ENCODE measurements at places on chromosomes 6 and 20. TPM values are rescaled to one million over a fixed set of nuclear protein-coding genes. Genes with fewer than 3 reads are reported as not detected.

DNA sequence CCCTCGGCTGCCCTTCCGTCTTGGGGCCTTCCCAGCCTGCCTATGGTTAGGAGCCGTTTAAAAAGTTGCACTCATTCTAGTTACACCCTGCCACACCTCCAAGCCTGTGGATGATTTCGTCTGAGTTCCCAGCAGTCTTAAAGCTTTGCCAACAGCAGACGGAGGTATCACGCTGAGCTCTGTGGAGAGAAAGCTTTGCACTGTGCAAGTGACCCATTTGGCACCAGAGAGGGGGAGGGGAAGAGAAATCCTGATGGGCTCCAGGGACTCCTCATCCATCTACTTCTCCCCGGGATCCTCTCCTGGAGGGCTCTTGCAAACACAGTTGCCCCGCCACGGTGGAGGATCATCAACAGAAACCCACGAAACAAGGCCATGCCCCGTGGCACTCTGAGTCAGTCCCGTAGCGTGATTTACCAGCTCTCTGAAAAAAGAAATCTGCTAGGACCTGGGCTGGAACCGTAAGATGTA is 98.8 kb upstream of the CITED2 start:
- no peak overlapping the region for H3K4me3 ChIP-seq
- no peak for DNase-seq
- no peaks in the 10 kb centered on the region for H3K27me3 ChIP-seq

GRCh38 chr20:59084041-59084850 is 41.7 kb upstream of the PRELID3B start:
- no peak overlapping the region for H3K27ac ChIP-seq
- H3K4me3 ChIP-seq: no peak overlapping the region
- no peaks in the 10 kb centered on the region for H3K36me3 ChIP-seq
- peaks cover 4% of the 10 kb centered on the region for H3K27me3 ChIP-seq

GRCh38 chr6:138535728-138536455 is 36.6 kb upstream of the NHSL1 start:
- no peaks in the 10 kb centered on the region for H3K27me3 ChIP-seq
- H3K4me1 ChIP-seq: peaks cover 79% of the 10 kb centered on the region
- no peaks in the 10 kb centered on the region for H3K36me3 ChIP-seq
- no peak overlapping the region for H3K4me3 ChIP-seq
- DNase-seq: no peak

GRCh38 chr6:163780994-163781393 is 366.5 kb downstream of the QKI start:
- no peak overlapping the region for H3K4me3 ChIP-seq
- peaks cover 46% of the 10 kb centered on the region for H3K4me1 ChIP-seq
- H3K27me3 ChIP-seq: no peaks in the 10 kb centered on the region
- peak overlapping the region; percentile 81 for H3K27ac ChIP-seq
- DNase-seq: peak; percentile 74
- H3K36me3 ChIP-seq: no peaks in the 10 kb centered on the region

GRCh38 chr6:155261111-155261900 is 2.5 kb upstream of the CLDN20 start:
- peaks cover 38% of the 10 kb centered on the region for H3K36me3 ChIP-seq
- no peak overlapping the region for H3K4me3 ChIP-seq
- H3K27me3 ChIP-seq: no peaks in the 10 kb centered on the region

DNA sequence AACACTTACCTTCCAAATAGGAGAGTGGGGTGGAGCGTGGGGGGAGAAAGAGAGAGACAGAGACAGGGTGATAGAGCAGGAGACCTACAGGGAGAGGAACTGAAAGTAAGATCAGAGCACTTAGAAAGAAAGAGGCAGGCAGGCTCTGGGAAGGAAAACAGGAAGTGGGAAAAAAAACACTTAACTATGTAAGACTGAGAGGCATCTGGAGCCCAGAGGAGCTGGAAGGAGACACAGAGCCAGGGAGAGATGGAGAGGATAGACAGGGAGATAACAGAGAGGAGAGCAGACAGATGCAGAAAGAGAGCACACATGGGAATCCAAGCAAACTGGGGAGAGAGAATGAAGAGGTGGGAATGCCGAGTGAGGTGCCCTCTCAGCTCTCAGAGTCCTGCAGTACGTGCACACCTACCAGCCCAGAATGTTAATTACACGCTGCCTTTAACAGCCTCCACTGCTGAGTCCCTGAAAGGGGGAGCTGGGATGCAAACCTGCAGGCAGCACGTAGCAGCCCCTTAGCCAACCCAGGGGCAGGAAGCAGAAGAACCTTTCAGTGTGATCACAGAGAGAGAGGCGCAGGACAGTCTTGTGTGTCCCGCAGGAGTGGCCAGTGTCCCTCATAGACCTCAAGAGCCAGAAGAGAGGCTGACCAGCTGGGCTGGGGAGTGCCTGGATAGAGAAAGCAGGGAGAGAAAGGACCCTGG is 132.7 kb upstream of the LRFN2 start:
- no peak for DNase-seq
- peaks cover 2% of the 10 kb centered on the region for H3K27me3 ChIP-seq
- peaks cover 15% of the 10 kb centered on the region for H3K4me1 ChIP-seq
- peak overlapping the region; percentile 29 for H3K4me3 ChIP-seq

GRCh38 chr6:7228662-7229375 is 84.2 kb downstream of the SSR1 start:
- no peak for DNase-seq
- H3K27me3 ChIP-seq: no peaks in the 10 kb centered on the region
- peaks cover 23% of the 10 kb centered on the region for H3K4me1 ChIP-seq
- no peak overlapping the region for H3K4me3 ChIP-seq
- no peak overlapping the region for H3K27ac ChIP-seq
- H3K36me3 ChIP-seq: peaks cover 84% of the 10 kb centered on the region

GRCh38 chr20:40891351-40891750 is 137.3 kb upstream of the TOP1 start:
- no peak overlapping the region for H3K4me3 ChIP-seq
- DNase-seq: no peak
- H3K36me3 ChIP-seq: no peaks in the 10 kb centered on the region

DNA sequence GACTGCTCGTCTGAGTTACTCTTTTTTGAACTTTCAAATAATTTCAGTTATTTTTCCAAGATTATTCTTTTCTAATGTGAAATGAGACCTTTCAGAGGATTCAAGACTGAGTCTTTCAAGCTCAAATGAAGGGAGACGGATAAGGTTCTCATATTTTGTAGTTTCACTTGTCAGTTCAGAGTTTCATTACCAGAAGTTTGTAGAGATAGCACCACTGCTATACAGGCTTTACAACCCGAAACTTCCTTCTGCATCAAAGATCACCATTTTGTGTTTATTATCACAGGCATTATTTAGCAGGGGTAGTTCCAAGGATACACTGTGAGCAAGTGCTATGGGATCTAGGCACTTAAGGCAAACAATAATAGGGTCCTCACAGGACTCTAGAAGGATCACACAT is 74.7 kb upstream of the EPHA7 start:
- H3K4me3 ChIP-seq: no peak overlapping the region
- no peaks in the 10 kb centered on the region for H3K4me1 ChIP-seq
- DNase-seq: no peak
- no peaks in the 10 kb centered on the region for H3K27me3 ChIP-seq
- no peaks in the 10 kb centered on the region for H3K36me3 ChIP-seq
- no peak overlapping the region for H3K27ac ChIP-seq

- no peak overlapping the region for H3K27ac ChIP-seq
- H3K4me3 ChIP-seq: no peak overlapping the region
- H3K4me1 ChIP-seq: peaks cover 20% of the 10 kb centered on the region
- no peaks in the 10 kb centered on the region for H3K27me3 ChIP-seq
- no peak for DNase-seq
These were observed 196.2 kb downstream of the BTBD9 start for GRCh38 chr6:38443352-38444144.

- no peak overlapping the region for H3K4me3 ChIP-seq
- no peaks in the 10 kb centered on the region for H3K4me1 ChIP-seq
- DNase-seq: no peak
These were observed 13.8 kb upstream of the BMP7 start for GRCh38 chr20:57280221-57280620.

DNA sequence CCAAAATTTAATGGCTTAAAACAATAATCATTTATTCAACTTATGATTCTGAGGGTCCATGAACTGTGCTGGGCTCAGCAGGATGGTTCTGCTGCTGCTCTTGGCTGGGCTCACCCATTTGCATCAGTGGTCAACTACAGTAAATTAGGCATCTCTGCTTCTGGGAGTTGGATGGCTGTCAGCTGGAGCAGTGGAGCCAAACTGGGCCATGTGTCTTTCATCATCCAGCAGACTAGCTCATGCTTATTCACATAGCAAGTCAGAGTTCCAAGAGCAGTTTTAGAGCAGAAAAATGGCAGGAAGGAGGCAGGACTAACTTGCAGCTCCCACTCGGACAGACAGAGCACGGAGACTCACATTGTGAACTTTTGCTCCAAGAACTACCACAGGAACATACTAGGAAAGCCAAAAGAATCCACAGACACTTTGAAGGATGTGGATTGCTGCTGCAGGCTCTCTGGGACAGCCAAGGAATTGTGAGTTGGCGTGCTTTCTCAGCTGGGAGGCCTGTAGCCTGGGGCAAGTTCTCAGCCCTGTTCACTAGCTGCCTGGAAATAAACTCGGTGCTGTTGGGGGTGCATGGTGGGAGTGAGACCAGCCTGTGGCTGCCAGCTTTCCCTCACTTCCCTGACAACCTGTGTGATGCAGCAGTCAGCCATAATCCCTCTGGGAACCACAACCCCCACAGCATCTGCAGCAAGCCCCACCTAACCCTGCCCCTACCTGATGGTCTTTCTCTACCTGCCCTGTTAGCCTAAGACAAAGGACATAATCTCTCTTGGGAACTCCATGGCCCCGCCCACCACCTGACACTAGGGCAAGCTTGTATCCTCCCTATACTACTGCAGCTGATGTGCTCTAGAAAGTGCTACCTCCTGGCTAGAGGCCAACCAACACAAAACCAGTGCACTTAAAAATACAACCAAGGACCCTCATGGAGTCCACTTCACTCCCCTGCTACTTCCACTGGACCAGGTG is 129.0 kb downstream of the JPH2 start:
- no peaks in the 10 kb centered on the region for H3K36me3 ChIP-seq
- no peaks in the 10 kb centered on the region for H3K27me3 ChIP-seq

- no peak overlapping the region for H3K4me3 ChIP-seq
- H3K36me3 ChIP-seq: no peaks in the 10 kb centered on the region
- no peaks in the 10 kb centered on the region for H3K4me1 ChIP-seq
These were observed 213.4 kb upstream of the RIN2 start for GRCh38 chr20:19544684-19545083.

DNA sequence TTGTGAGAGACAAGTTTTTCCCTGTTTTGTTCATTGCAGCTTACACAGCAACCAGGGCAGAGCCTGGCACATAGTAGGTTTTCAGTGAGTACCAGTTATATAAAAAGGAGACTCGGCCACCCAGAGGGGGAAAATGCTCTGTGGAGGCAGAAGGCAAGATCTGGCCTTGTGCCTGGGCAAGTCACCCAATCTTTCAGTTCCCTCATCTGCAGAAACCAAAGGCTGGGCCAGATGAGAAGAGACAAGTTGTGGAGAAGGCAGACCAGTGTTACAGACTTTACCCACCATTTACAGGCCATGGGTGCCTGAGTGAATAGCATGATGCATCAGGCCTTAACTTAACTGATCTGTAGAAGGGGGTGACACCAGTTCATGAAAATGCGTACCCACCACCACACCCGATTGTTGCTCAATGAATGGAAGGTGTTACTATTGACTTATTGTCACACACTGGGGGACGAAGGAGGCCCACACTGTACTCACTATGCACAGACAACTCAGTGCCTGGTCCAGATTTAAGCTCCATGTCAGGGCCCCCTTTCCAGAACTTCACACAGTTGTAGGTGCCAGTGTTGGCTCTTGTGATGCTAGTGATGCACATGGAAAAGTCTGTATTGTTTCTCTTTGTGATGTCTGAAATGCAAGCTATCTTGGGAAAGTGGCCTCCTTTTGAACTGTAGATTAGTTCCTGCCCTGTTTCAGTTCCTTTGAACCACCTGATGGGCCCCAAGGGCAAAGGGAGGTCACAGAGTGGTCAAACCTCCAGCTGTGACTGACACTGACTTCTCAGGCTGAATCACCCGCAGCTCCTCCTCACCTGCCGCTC is 64.3 kb upstream of the SIRPG start:
- no peak overlapping the region for H3K27ac ChIP-seq
- H3K4me3 ChIP-seq: no peak overlapping the region

- H3K4me1 ChIP-seq: peaks cover 14% of the 10 kb centered on the region
- H3K27ac ChIP-seq: no peak overlapping the region
- H3K4me3 ChIP-seq: no peak overlapping the region
- no peaks in the 10 kb centered on the region for H3K36me3 ChIP-seq
- H3K27me3 ChIP-seq: peaks cover 89% of the 10 kb centered on the region
These were observed 4.4 kb downstream of the RNF182 start for GRCh38 chr6:13929196-13929595.

DNA sequence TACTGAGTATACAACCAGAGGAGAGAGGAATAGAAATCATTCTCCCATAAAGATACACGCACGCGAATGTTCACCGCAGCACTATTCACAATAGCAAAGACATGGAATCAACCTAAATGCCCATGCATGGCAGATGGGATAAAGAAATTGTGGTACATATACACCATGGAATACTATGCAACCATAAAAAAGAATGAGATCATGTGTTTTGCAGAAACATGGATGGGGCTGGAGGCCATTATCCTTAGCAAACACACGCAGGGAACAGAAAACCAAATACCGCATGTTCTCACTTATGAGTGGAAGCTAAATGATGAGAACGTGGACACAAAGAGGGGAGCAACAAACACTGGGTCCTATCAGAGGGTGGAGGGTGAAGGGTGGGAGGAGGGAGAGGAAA is 3.4 kb downstream of the SERPINB6 start:
- no peak overlapping the region for H3K4me3 ChIP-seq
- no peaks in the 10 kb centered on the region for H3K27me3 ChIP-seq
- peaks cover 65% of the 10 kb centered on the region for H3K4me1 ChIP-seq
- H3K27ac ChIP-seq: peak overlapping the region; percentile 95
- no peaks in the 10 kb centered on the region for H3K36me3 ChIP-seq

GRCh38 chr6:92538275-92538674 is 881.1 kb downstream of the EPHA7 start:
- no peaks in the 10 kb centered on the region for H3K36me3 ChIP-seq
- H3K4me3 ChIP-seq: no peak overlapping the region
- no peak for DNase-seq
- H3K27me3 ChIP-seq: no peaks in the 10 kb centered on the region

- peak; percentile 46 for DNase-seq
- no peaks in the 10 kb centered on the region for H3K36me3 ChIP-seq
- H3K4me3 ChIP-seq: no peak overlapping the region
- peaks cover 51% of the 10 kb centered on the region for H3K4me1 ChIP-seq
- peak overlapping the region; percentile 73 for H3K27ac ChIP-seq
These were observed 44.6 kb upstream of the PXDC1 start for GRCh38 chr6:3795836-3796718.

DNA sequence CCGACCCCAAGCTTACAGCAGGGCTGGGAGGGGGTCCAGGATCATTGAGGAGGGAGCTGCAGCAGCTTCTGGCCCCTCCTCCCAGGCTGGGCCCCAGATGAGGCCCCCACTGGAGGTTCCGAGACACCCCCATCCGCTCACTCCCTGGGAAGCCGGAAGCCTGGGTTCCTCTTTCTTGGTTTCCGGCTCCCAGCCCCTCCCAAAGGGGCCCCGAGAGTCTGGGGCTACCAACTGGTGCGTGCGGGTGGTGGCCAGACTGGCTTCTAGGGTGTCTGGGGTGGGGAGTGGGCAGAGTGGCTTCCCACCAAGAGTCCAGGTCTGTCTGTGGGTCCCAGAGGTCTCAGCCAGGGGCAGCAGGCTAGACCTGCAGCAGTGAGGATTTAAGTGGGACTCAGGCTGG is 2.2 kb downstream of the RGS19 start:
- H3K27me3 ChIP-seq: no peaks in the 10 kb centered on the region
- H3K36me3 ChIP-seq: peaks cover 15% of the 10 kb centered on the region
- peaks cover 31% of the 10 kb centered on the region for H3K4me1 ChIP-seq

ZC3H12D gene
- 0.25 TPM for total RNA-seq

NFYA gene
- total RNA-seq: 12.5 TPM

PIGU gene
- 13.7 TPM for total RNA-seq

CST2 gene
- total RNA-seq: not detected

UFL1 gene
- total RNA-seq: 27.2 TPM
